ENCODE measurements at places on chromosomes 1 and 21.
A peak's percentile ranks its signal among the peaks of the same experiment; 100 is the strongest.

DNA sequence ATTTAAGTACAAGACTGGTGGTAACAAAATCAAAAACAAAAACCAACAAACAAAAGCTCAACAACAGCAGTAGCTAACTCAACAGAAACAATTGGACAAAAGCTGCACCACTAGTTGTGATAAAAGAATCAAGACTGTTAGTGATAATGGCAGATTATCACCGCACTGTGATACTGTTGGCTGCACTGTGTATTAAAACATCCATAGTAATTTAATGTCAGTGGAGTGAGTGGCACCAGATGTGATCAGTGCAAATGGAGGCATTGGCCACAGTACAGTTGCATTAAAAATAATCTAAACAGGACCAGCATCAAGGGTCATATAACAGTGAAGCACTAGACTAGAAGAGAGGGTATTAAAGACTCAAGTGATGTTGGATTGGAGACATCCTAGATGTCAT, 1341.3 kb downstream of the MRPL39 start:
- no peak for DNase-seq

- peak; percentile 12 for DNase-seq
Observed at GRCh38 chr21:38804030-38804788, 1.5 kb upstream of the ETS2 start.

DNA sequence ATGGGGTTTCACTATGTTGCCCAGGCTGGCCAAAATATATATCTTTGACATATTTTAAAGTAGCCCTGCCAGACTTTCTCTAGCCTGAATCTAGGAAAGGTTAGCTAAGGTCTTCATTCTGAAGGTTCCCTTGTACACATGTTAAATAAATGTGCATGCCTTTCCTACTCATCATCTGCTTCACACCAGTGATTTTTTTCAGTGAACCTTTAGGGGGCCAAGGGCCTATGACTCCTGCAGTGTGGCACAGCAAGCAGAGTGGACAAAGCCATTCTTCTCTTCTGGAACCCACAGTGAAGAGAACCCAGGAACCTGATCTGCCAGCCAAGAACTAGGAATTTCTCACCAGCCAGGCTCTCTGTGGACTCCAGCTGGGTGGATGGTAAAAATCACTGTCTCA, 22.9 kb downstream of the CBR1 start:
- DNase-seq: no peak

DNA sequence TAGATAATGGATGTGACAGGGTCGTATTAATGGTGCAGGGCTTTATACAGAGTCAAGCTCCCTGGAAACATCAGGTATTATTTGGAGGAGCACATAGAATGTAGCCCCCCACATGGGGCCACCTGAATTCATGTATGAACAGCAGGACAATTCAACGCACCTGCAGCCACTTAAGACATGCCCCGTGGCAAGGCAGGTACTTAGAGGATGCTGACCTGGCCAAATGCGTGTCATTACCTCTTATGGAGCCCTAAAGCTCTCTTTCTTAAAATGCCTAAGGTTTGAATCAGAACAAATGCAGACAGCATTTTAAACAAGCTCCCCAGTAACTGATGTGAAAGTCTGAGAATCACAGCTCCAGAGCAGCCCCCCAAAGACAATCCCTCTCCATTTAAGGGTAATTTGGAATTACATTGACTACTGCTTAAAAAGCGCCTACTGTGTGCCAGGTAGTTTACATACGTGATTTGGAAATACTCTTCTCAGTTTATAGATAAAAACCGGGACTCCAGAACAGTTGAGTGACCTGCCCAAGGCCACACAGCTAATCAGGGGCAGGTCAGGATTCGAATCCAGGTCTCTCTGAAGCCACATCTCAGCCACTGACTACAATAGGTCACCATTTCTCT, 71.0 kb upstream of the KLHDC7A start:
- DNase-seq: no peak

GRCh38 chr1:206978259-206978658, 8.0 kb upstream of the FCAMR start:
- DNase-seq: no peak

- no peak for DNase-seq
Observed at GRCh38 chr1:218957971-218958370, 215.7 kb upstream of the LYPLAL1 start.

DNA sequence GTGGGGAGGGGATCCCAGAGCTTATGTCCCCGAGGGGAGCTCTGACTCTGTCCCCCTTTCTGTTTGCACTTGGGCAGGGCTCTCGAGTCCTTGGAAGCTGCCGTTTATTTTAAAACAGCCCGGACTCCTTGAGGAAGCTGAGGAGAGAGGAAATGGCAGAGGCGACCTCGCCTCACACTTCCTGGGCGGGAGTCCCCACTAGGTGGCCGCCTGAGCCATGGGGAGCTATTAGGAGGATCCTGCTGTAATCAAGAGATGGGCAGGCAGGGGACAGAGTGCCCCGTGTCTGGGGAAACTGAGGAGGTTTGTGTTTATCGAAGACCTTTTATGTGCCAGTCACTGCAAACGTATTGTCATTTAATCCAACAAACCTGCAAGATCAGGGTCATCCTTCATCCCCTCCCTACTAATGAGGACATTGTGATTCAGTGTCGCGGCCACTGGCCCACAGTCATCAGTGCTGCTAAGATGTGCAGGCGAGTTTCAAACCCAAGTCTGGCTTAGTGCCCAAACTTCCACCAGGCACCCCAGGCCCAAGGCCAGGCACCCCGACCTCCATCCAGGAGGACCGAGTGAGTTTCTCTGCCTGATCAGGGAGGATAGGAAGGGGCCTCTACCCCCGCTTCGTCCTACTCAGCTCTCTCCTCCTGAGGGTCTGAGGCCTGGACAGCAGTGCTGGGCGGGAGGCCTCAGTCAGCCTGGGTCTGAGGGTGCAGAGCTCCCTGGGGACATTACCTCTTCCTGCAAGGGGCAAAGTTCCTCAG, 316.9 kb upstream of the VAMP3 start:
- no peak for DNase-seq

GRCh38 chr1:112676543-112676942, 2.1 kb downstream of the MOV10 start:
- no peak for DNase-seq

DNA sequence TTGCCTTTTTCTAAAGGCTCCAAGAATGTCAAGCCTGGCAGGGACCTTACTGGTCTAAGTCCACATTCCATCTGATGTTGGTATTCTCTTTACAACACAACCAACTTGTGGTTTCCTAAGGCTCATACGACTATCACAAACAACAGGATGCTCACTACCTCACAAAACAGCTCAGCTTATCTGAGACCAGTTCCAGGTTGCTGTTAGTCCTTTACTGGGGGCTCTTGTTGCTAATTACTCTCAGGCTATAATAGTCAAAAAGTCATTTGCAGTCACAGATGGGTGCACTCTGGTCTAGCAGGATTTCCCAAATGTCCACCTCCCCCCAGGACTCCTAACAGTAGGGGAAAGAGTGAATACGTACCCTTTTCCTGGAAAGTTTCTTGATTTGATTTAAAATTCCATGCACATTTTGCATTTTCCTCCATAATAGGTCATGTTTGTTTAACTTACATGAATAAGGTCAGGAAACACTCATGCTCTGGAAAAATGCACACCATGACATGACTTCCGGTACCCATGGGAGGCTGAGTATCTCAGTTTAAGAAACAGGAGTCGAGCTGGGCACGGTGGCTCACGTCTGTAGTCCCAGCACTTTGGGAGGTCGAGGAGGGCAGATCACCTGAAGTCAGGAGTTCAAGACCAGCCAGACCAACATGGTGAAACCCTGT, 16.0 kb downstream of the LCK start:
- no peak for DNase-seq

- DNase-seq: peak; percentile 37
Observed at GRCh38 chr1:32817815-32818786, 648 bp downstream of the S100PBP start.

DNA sequence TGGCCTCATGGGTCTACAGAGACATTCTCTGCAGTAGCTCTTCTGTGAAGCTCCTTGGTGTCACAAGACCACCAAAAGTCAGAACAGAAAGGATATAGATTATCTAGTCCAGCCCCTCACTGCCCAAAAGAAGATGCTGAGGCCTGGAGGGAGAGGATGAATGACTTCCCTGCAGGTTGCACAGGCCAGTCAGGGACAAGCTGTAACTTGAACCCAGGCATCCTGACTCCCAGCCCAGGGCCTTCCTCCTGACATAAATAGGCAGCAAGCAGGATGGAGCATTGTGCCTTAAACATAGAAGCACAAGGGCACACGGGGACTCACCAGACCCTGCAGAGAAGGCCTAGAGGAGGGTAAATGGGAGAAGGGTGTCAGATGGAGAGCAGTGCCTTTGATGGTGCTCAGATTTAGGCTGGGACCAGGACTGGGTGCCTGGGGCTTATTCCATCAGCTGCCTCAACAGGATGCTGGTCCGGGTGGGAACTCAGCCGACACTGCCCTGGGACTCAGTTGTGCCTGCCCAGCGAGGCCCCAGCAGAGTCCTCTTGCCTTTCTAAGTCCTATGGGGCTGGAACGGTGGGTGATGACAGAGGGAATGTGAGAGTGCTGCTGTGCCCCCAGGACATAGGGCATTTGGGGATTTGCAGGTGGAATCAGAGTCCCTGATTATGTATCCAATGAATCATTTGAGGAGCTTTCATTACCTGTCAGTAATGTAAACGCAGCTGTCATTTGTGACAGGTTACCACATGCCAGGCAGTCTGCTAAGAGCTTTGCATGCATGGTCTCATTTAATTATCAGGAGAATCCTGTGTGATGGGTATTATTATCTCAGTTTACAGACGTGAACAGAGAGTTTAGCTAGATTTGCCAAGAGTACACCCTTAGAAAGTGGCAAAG, 13.2 kb downstream of the S100A7A start:
- DNase-seq: no peak

- peak; percentile 82 for DNase-seq
Observed at GRCh38 chr1:44217809-44218410, 4.6 kb downstream of the DMAP1 start.

DNA sequence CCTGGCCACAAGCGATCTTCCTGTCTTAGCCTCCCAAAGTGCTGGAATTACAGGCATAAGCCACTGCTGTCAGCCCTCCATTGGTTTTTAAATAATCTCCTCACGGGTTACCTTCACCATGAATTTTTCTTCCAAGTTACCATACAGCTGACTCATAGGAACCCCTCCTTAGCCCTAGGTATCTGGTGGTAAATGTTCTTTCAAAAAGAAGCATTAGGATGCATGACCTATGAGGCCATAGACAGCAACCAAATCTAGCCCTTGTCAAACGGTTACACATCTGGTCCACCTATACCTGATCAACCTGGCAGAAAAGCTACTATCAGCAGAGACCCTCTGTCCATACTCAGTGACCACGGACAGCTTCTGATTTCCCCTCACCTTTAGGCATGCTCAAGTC, 12.7 kb upstream of the DEGS1 start:
- DNase-seq: no peak
